ENCODE measurements at places on chromosomes 3 and 15. TPM values are rescaled to one million over a fixed set of nuclear protein-coding genes. Genes with fewer than 3 reads are reported as not detected.

KLHL40 gene
- not detected for total RNA-seq

DNA sequence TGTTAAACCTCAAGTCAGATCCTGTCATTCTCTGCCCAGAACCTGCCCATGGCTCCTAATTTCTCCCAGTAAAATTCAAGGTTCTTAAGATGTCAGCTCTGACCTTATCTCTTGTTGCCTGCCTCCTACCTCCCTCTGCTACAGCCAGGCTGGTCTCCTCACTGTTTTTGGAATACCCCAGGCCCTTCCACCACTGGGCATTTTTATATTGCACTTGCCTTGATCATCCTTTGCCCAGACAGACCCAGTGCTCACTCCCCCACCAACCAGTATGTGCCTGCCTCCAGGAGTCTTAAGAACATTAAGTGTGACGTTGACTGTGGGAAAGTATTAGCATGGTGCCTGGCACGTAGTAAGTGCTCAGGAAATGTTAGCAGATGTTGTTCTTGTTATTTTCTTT is 3.1 kb downstream of the MITF start:
- H3K27me3 ChIP-seq: no peaks in the 10 kb centered on the region
- no peaks in the 10 kb centered on the region for H3K36me3 ChIP-seq
- no peak for DNase-seq
- H3K4me1 ChIP-seq: peaks cover 19% of the 10 kb centered on the region
- peak overlapping the region; percentile 93 for H3K27ac ChIP-seq

GRCh38 chr15:70031261-70031660 is 66.5 kb downstream of the TLE3 start:
- no peak overlapping the region for H3K27ac ChIP-seq
- DNase-seq: no peak
- no peak overlapping the region for H3K4me3 ChIP-seq
- H3K27me3 ChIP-seq: no peaks in the 10 kb centered on the region
- no peaks in the 10 kb centered on the region for H3K36me3 ChIP-seq

DNA sequence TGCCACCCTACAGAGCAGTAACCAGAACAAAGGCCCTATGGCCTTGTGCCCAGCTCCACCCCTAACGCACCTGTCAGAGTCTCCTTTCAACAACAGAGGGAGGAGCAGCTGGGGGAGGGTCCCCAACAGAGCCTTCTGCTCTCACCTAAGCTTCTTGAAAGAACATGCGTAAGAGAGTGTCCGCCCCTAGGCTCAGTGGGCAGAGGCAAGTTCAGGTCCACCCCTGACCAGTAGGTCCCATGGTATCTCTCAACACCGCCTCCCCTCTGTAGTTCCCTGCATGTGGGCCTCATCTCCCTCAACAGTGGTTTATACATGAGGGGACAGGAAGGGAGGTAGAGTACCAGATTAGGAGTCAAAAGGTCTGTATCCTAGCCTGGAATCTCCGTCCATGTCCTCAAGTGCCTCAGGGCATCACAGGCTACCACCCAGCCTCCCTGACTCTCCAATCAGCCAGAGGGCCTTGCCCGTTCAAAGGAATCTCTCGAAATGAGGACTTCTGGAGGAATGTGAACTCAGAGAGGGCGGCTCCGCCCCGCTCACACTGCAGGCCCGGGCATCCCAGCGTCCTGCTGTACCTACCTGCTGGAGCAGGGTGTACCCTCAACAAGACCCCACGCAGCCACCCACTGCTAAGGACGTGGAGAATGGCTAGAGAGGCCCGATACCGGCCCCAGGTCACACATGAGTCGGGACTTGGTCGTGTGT is 680 bp downstream of the POC1A start:
- peak overlapping the region; percentile 90 for H3K27ac ChIP-seq
- no peaks in the 10 kb centered on the region for H3K36me3 ChIP-seq
- no peaks in the 10 kb centered on the region for H3K27me3 ChIP-seq
- H3K4me1 ChIP-seq: peaks cover 6% of the 10 kb centered on the region
- peak overlapping the region; percentile 69 for H3K4me3 ChIP-seq
- no peak for DNase-seq

PLCH1 gene
- 0.29 TPM for total RNA-seq

DNA sequence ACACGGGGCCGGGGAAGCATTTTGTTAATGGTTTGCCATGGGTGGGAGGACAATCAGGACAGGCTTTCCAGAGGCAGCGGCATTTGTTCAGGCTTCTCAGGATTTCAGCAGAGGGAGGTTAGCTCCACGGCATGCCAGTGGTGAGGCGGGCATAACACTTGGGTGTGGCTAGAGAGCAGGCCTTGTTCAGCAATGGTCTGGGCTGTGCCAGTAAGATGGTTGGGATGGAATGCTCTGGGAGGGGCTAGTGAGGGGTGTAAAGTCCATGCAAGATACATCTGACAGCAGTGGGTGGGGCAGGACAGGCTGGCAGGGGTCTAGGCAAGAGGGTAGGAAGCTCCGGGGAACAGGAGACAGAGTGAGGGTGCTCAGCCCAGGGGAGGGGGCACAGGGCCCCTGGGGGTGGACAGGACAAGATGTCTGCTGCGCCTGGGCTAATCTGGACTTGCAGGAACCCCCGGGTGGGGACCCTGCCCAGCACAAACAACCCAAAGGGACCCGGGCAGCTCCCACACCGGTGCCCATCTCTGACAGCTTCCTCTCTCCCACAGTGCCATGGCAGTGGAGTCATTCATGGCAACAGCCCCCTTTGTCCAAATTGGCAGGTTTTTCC is 8.4 kb downstream of the TMEM43 start:
- no peak for DNase-seq
- no peaks in the 10 kb centered on the region for H3K27me3 ChIP-seq
- H3K36me3 ChIP-seq: no peaks in the 10 kb centered on the region
- no peak overlapping the region for H3K4me3 ChIP-seq
- H3K4me1 ChIP-seq: no peaks in the 10 kb centered on the region
- no peak overlapping the region for H3K27ac ChIP-seq

- H3K27ac ChIP-seq: no peak overlapping the region
- no peaks in the 10 kb centered on the region for H3K27me3 ChIP-seq
- H3K4me3 ChIP-seq: no peak overlapping the region
These were observed 2.9 kb upstream of the RPS17 start for GRCh38 chr15:82543160-82543559.

LRTM1 gene
- not detected for total RNA-seq

GRCh38 chr3:192332386-192333291 is 394.7 kb downstream of the FGF12 start:
- H3K36me3 ChIP-seq: no peaks in the 10 kb centered on the region
- H3K27me3 ChIP-seq: no peaks in the 10 kb centered on the region
- no peak for DNase-seq
- H3K4me3 ChIP-seq: no peak overlapping the region
- no peaks in the 10 kb centered on the region for H3K4me1 ChIP-seq

GRCh38 chr3:70256566-70256965 is 55.9 kb downstream of the MDFIC2 start:
- DNase-seq: no peak
- H3K4me3 ChIP-seq: no peak overlapping the region
- no peaks in the 10 kb centered on the region for H3K27me3 ChIP-seq
- H3K27ac ChIP-seq: no peak overlapping the region

ASB14 gene
- 0.28 TPM for total RNA-seq
